NCI-H524 (cell line): ENCODE measurements at places on chromosomes 1 and 21.

DNA sequence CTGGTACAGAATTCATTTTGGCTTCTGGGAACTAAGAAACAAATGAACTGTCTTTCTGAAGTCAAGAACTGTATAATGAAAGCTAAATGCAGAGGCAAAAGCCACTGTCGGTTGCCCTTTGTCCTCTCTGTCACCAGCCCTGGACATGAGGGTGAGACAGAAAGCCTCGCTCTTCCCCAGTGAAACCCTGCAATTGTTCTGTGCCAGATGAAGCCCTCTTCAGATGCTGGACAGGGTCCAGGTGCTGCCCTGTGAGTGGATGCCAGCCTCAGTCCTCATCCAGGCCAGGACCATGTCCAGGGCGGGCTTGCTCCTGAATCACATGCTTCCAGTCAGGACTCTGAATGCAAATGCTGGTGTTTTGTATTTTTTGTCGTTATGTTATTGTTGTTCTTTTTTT, 138.7 kb downstream of the RUNX1 start:
- no peak for DNase-seq

GRCh38 chr1:246159279-246160227, 347.5 kb downstream of the SMYD3 start:
- DNase-seq = no peak

- DNase-seq = no peak
Observed at GRCh38 chr1:99992760-99993467, 23.1 kb downstream of the SLC35A3 start.

- DNase-seq = no peak
Observed at GRCh38 chr1:55196433-55197035, 18.6 kb downstream of the USP24 start.

GRCh38 chr1:94246692-94247137, 9.3 kb upstream of the ARHGAP29 start:
- no peak for DNase-seq

DNA sequence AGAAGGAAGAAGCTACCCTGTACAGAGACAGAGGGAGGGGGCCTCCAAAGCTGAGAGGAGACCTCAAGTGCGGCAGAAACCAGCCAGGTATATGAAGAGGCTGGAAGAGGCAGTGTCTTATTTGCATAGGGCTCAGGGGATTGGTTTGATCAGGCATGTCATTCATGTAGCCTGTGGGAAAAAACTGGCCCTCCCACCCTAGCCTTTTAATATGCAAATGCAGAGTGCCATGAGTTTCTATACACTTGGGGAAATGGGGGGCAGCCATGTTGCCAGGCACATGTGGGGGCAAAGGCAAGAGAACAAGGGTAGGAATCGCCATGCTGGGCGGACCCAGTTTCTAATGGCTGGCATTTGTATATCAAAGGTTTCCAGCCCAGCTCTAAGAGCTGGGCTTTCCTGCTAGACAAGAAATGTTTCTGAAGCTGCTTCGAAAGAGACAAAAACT, 172.7 kb downstream of the RASAL2 start:
- DNase-seq = no peak

- DNase-seq = no peak
Observed at GRCh38 chr21:43832648-43833047, 32.4 kb upstream of the AGPAT3 start.

GRCh38 chr1:7557301-7557891, 213.7 kb upstream of the VAMP3 start:
- DNase-seq = no peak
